ENCODE measurements at places on chromosomes 13 and 19.
A peak's percentile ranks its signal among the peaks of the same experiment; 100 is the strongest.

GRCh38 chr13:36616706-36617105 is 57.1 kb upstream of the SERTM1 start:
- no peak for DNase-seq

- no peak for DNase-seq
Observed at GRCh38 chr13:95385798-95386197, 84.5 kb upstream of the ABCC4 start.

GRCh38 chr19:58212336-58213074 is 16.2 kb upstream of the ZNF544 start:
- DNase-seq: no peak

DNA sequence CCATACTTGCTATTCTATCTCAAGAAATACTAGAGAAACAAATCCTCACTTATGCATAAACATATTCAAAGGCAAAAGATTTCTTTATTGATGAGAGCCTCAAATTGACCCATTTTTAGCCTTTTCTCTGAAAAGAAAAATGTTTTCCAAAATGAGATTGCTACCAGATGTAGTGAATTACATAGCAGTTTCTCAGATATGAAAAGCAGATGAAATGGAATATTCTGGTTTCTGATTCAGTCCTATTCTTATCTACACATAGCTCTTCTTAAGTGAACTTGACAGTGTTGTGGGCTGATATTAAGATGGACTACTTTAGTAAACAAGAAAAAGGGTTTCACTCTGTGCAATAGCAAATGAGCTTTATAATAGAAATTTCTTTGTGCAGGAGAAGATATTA is 183.5 kb downstream of the DNAJC15 start:
- no peak for DNase-seq

DNA sequence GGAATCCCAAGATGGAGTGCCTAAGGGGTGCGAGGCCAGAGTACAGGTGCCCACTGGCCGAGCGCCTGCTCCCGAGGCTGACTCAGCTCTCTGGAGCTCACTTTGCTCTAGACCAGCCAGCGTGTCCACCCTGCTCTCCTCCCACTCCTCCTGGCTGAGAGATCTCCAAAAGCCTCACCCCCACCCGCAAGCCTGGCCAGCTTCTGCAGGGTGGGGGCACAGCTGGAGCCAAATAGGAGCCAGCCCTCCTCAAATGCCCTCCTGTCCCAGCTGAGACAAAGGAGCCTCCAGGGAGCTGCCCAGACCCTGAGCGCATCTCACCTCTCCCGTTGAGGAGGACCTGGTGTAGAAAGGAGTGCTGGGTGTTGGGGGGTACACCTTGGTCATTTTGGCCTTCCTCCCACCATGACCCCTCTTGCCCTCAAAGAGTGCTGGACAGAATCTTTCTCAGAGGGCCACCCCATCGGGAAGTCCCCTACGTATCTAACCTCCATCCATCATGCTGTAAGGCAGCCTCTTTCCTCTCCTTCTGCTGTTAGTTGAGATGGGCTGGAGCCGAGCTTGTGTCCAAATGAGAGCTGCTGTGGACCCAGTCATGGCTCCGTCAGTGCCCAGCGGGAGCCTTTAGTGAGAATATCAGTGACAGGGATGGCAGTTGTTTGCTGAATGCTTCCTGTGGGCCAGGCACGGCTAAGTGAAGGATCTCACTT is 123.9 kb upstream of the VSTM2B start:
- no peak for DNase-seq

- DNase-seq: peak; percentile 4
Observed at GRCh38 chr19:16654627-16655026, 5.3 kb downstream of the SMIM7 start.

DNA sequence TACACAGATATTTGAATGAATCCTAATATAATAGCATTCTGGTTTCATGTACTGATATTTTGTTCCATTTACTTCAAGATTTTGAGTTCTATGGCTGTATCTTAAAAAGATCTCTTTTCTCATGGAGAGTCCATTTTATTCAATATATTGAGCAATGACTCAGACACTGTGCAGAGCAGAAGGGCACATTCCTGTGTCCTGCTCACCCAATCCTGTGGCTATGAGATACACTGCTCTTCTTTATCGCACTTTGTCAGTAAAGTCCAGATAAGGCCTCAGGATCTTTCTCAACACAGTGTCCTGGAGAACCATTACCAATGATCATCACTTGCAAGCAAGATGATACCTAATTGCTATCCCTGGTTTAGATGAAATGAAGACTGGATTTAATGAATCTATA is 155.0 kb downstream of the CYSLTR2 start:
- no peak for DNase-seq

GRCh38 chr19:8388612-8388958 is 1.6 kb upstream of the RAB11B start:
- DNase-seq: no peak

DNA sequence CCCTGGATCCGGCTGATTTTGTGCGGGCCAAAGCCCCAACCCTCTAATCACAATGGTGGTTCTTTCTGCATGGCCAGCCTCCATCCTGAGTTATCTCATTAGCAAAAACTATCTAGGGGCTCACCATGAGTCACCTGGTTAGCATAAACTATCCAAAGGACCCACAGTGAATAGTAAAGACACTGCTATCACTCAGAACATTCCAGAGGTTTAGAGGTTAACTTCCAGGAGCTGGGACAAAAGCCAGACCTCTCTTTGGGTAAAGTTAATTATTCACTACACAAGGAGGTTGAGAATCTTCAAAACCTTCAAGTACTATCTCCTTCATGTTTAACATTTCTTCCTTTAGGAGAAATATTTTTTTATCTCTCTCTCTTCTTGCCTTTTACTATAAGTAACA is 18.8 kb upstream of the PPP5C start:
- no peak for DNase-seq

DNA sequence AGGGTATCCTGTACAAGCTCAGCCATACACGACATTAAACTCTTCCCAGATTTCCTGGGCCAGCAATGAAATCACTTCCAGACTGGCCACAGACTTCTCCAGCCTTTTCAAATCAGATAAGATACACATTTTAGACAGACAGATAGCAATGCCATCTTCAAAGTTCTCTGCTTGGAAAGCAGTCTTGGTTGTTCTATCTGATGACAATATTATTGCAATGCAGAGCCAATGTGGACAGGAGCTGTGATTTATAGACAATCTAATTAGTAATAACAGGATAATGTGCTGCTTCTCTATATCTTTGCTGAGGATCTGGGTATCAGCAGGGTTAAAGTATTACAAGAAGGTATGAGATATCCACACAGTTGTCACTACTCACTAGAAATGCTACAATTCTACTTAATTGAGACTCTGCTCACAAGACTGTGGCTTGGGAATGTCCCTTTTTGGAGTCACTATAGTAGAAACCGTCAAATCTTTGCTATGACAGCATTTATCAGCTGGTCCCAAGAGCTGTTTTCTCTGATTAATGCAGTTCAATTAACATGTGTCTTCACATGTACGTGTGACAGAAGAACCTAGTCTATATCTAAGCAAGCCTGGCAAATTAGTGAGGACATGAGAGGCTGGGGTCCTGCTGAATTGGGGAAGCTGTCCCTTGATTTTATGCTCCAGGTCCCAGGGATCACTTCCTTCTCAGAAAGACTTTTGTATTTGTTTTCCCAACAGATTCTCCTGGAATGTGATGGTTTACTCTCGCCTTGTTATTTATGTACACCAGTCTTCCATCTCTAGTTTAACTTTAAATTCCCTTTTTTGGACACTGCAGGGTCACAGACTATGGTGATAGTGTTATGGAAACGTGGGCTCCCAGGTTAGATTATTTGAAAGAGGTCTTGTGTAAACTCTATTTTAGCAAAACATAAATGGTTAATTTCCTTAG is 68.8 kb downstream of the COL4A1 start:
- DNase-seq: no peak

- no peak for DNase-seq
Observed at GRCh38 chr13:41495044-41495443, 37.7 kb downstream of the RGCC start.

- DNase-seq: no peak
Observed at GRCh38 chr19:57241176-57241575, 744 bp downstream of the ZNF805 start.

- no peak for DNase-seq
Observed at GRCh38 chr13:83880275-83881139, 1.8 kb downstream of the SLITRK1 start.

DNA sequence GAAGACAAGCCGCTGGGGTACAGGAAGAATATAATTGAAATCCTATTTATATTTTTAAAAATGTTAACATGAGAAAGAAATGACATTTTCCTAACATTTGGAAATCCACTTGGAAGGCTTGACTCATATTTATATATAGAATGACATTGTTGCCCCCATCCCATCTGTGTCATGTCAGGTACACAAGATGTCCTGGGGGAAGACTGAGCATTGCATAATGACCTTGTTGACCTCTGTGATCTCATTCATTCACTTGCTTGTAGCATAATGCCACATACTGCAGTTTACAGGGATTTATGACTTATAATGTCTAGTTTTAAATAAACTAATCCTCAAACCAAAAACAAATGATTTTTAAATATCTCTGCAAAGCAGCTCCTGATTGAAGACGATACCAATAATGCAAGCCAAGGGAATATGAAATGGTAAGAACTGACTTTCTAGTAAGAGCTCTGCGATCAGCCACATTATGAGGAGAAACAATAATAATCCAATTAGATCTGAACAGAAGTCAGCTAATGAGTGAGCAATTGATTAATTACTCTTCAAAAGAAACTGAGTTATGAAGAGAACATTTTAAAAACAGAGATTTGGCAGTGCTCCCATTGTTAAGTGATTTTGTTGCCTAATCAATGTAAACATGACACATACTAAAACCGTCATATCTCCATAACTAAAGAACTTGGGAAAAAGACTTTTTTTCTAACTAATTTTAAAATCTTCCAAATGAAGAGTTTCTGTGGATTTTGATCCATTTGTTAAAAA is 21.2 kb upstream of the VWA8 start:
- no peak for DNase-seq

- DNase-seq: no peak
Observed at GRCh38 chr13:109131698-109132257, 502.4 kb downstream of the MYO16 start.

DNA sequence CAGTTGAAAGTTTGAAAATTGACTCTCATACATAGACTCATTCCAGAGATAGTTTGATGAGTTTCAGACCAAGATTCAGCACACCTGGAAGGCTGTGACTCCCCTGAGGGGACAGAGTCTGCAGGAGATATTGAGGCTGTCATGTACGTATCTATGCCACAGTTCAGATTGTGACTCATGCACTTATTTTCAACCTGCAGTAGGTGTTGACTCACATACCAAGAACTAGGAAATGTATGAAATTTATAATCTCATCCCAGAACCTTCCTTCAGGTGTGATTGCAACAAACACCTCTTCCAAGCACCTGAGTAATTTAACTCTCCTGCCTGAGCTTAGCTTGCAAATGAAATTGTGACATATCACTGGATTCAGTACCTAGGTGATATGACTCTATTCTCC is 64.4 kb upstream of the ZNF43 start:
- DNase-seq: no peak

- no peak for DNase-seq
Observed at GRCh38 chr19:15315101-15315500, 17.2 kb downstream of the BRD4 start.

Measured in CD4-positive, alpha-beta T cell treated with Interleukin-2 at 100 ng/mL for 4 hours (primary cell).